ENCODE measurements at places on chromosomes 13 and 19.

DNA sequence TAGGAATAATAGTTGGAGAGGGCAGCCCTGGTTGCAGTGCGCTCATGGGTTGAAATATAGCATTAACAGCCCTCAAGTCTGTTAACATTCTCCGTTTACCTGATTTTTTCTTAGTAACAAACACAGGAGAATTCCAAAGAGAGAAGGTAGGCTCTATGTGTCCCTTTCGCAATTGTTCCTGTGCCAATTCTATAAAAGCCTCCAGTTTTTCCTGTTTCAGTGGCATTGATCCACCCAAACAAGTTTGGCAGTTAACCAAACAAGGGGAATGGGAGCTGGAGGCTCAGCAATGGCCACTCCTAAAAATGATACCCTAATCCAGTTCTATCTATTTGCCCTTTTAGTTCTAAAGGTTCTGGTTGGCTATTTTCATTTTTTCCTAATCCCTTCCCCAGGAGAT lies 151.6 kb downstream of the ZNF486 start:
- DNase-seq = no peak

GRCh38 chr13:113792886-113793717 lies 34.1 kb downstream of the TMEM255B start:
- peak; percentile 1 for DNase-seq

DNA sequence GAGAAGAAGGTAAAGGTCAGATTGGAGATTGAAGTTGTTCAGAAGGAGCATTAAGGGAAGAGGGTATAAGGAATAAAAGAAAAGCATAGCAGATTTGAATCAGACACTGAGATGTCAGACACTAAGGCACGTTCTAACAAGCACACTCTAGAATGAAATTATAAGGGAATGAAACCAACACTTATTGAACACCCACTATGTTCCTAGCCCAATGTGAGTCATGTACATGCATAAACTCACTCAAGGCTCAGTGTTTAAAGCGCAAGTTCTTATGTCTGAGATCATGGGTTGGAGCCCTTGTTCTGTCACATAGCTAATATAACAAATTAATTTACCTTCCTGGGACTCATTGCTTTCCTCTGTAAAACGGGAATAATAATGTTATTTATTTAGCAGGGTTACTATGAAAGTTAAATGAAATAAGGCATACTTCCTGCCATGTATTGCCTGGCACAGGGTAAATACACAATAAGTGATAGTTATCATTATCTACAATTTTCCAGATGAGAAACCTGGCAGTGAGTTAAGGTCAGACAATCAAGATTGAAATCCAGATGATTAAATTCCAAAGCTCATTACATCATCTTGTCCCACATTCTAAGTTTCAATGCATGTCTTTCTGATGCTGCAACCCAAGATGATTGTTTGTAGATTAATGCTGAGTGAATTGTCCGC lies 68.3 kb upstream of the DACH1 start:
- DNase-seq = no peak

DNA sequence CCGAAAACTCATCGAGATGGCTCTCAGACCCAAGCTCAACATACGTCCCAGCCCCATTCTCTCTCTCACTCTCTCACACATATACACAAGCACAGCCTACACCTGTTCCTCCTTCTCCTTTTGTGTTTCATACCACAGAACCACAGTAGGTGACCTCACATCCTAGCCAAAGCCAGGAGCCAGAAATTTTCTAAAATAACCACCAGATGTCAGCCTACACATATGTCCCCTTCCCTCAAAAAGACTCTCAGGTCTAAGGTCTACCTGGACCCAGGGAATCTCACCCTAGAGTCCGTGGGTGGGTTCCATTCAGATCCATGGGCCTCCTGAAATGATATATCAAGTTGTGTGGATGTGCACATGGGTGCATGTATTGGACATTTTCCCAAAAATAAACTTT lies 104.2 kb upstream of the IPO5 start:
- DNase-seq = no peak

GRCh38 chr19:35346193-35347052 lies 1.3 kb upstream of the FFAR1 start:
- peak; percentile 68 for DNase-seq

DNA sequence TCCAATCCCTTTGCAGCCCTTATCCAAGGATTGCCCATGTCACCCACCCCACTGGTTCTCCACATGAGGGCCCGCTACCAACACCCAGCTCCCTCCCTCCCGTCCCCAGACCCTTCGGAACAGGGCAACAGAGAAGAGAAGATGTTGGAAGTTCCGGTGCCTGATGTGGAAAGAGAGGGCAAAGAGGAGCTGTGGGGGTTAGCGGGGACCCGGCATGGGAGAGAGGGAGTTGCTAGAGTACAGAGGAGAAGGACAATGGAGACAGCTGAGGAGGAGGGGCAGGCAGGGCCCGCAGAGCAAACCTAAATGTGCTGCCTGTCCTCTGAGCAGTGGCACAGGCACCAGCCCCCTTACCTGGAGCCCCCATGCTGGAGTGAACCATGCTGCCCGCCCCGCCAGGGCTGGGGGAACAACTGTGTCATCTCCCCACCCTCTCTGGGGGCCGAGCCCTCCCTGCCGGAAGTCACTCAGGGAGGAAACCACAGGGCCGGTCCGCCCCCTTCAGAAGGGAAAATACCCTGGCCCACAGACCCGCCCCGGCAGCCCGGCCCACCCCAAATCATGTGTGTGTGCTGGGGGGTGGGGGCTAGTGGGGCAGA lies at the start of gene POU2F2:
TSS of gene POU2F2 (minus strand) at position 417 of the 599 bp plus-strand sequence. CDS start at position 382, 35 bp downstream.
- DNase-seq = peak; percentile 71

- no peak for DNase-seq
Observed at GRCh38 chr13:22883262-22883840, 297.4 kb upstream of the SGCG start.

DNA sequence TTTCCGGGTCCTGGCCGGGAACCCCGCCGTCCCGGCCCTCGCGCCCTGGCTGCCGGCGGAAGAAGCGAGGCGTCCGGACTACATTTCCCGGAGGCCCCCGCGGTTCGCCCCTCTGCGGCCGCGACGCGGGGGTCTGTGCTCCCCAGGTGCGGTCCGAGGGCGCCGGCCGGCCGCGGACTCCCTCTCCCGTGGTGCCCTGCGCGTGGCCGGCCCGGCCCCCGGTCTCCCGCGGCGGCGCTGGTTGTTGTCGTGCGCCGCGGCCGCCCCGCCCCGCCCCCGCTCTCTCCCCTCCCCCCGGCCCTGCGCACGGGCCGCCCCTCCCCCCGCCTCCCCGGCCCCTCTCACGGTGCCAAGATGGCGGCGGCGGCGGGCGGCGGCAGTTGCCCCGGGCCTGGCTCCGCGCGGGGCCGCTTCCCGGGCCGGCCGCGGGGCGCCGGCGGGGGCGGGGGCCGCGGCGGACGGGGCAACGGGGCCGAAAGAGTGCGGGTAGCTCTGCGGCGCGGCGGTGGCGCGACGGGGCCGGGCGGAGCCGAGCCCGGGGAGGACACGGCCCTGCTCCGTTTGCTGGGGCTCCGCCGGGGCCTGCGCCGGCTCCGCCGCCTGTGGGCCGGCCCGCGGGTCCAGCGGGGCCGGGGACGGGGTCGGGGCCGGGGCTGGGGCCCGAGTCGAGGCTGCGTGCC lies at the start of gene KMT2B:
TSS of gene KMT2B (plus strand) at position 339 of the 680 bp plus-strand sequence. CDS start at position 355, 16 bp downstream.
- DNase-seq = peak; percentile 95

GRCh38 chr13:74710006-74710405 lies 575.8 kb upstream of the KLF12 start:
- DNase-seq = no peak

DNA sequence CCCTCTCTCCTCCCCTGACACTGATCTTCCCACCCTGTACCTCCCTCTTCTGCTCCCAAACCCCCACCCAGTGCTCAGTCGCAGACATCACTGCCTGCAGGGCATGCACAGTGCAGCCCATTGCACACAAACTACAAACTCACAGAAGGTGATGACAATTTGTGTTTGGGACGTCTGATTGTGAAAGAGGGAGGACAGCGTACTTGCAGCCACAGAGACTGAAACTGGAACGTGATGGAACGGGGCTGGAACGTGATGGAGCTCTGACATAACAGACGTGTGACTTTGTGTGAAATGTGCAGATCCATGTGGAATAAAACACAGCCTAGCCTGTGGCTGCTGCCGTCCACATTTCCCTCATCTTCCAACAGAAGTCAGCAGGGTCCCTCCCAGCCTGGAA lies 57.3 kb upstream of the CEACAM8 start:
- DNase-seq = no peak

GRCh38 chr19:16417660-16418596 lies 53.8 kb downstream of the EPS15L1 start:
- peak; percentile 80 for DNase-seq

- no peak for DNase-seq
Observed at GRCh38 chr13:110067355-110068175, 239.4 kb downstream of the COL4A1 start.

GRCh38 chr13:35978607-35979316 lies 152.4 kb downstream of the DCLK1 start:
- DNase-seq = peak; percentile 65

DNA sequence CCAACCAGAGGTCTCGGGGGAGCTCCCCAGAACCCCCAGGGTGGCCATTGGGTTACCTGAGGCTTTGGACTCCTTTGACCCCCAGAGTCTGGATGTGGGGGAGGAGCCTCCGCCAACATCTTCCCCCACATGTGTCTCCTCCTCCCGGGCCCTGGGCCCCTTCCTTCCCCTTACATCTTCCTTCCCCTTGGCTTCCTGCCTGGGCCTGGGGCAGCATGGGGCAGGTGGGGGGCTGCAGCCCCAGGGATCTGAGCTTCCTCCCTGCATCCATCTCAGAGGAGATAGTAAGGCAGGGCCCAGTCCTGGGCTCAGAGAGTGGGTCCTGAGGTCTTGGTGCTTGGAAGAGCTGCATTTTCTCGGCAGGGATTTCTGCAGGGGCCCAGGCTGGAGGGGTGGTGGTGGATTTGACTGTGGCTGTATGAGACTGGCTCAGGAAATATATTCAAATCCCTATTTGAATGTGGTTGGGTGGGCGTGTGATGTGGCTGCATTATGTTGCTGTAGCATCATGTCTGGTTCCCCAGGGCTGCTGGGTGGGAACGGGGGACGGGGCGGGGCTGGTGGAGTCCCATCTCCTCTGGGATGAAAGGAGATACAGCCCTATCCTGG lies 919 bp downstream of the VAV1 start:
- peak; percentile 63 for DNase-seq

DNA sequence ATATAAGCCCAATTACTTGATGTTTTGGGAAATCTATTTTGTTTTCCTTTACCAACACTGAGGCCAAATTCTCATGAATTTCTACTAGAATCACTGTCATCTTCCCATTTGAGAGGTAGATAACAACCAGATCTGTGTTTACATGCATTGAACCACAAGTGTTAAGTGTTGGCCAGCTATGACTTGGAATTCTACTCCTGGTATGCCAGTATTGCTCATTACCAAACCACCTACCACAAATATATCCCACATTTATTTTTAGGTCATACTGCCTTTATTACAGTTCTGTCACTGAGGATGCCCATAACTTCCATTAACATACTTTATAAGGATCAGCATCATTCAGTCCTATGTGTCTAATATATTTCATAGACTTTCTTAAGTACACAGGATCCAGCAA lies 328.9 kb downstream of the DIAPH3 start:
- DNase-seq = no peak

GRCh38 chr13:111319998-111320911 lies at the start of gene TEX29:
TSS of gene TEX29 (plus strand) at chr13:111320642. CDS start at chr13:111320891, 249 bp downstream.
- DNase-seq = no peak

GRCh38 chr13:48542581-48543341 lies 9.9 kb upstream of the RCBTB2 start:
- peak; percentile 90 for DNase-seq

DNA sequence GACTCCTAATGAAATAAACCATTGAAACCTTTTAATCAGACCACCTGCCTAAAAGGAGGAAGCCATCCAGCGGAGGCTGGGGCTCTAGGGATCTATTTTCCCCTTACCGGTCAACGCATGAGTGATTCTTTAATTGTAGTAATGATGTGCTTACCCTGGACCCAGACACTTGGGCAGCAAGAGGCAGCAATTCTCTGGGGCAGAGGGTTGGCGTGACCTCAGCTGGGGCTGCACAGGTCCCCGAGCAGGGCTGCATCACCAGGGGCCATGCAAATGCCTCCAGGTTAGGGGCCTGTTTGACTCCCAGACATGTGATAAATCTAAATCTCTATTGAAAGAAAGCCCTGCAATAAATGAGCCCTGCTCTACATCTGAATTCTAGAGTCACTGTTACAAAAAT lies 194.2 kb upstream of the TSHZ3 start:
- DNase-seq = no peak

- DNase-seq = no peak
Observed at GRCh38 chr19:2497186-2497585, 21.3 kb downstream of the GADD45B start.

DNA sequence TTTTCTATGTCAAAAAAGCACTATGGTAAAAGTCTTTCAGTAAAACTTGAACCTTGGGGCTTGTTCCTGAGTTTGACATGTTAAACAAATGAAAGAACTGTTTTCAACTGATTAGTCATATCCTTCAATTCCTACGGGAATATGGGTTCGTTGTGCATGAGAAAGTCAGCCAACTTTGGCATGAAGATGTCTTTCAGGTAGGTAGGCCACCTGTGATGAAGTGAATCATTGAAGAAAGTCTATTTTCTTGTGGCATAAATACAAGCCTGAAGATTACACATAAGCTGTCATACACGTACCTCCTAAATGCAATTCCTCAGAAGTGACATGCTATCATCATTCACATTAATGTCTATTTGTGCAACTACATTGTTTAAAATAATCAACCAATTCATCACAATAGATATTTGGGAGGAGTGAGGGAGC lies 513.0 kb downstream of the IRS2 start:
- DNase-seq = no peak

GRCh38 chr19:41427647-41428480 lies 690 bp upstream of the B3GNT8 start:
- peak; percentile 54 for DNase-seq

- DNase-seq = peak; percentile 86
Observed at GRCh38 chr19:44951179-44952159, 3.7 kb upstream of the CLPTM1 start.

GRCh38 chr19:49243129-49243528 lies 81.9 kb downstream of the SLC6A16 start:
- DNase-seq = no peak

GRCh38 chr19:16040642-16041041 lies 35.7 kb upstream of the TPM4 start:
- peak; percentile 54 for DNase-seq

DNA sequence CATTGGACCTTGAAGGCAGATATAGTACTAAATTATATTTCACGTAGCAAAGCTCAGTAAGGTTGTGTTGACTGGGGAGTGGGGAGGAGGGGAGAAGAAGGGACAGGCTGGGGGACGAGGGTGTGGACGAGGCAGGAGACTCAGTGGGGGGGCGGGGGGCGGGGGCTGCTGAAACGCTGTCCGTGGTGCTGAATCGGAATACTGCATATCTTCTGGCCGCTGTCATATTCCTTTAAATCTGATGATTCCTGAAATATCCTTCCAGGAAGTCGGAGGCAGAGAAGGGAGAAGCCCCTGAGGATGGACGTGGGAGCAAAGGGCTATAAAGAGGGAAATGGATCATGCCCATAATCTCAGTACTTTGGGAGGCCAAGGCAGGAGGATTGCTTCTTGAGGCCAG lies 34.7 kb upstream of the CASP14 start:
- no peak for DNase-seq

- no peak for DNase-seq
Observed at GRCh38 chr19:51485960-51486660, 7.8 kb downstream of the CEACAM18 start.
